ENCODE measurements at places on chromosomes 12 and 14. TPM values are rescaled to one million over a fixed set of nuclear protein-coding genes. Genes with fewer than 3 reads are reported as not detected.

- H3K4me1 ChIP-seq, result no peaks in the 10 kb centered on the region
- H3K36me3 ChIP-seq, result peaks cover 3% of the 10 kb centered on the region
- DNase-seq, result no peak
These were observed 5.6 kb downstream of the TBX5 start for GRCh38 chr12:114400361-114400811.

GRCh38 chr14:36973806-36974442, 198.5 kb downstream of the SLC25A21 start:
- peaks cover 54% of the 10 kb centered on the region for H3K4me1 ChIP-seq
- H3K36me3 ChIP-seq, result no peaks in the 10 kb centered on the region
- H3K27ac ChIP-seq, result peak overlapping the region; percentile 77
- no peak overlapping the region for H3K4me3 ChIP-seq
- no peaks in the 10 kb centered on the region for H3K27me3 ChIP-seq
- DNase-seq, result no peak

The KCNJ8 gene
- total RNA-seq, result not detected

The BMP4 gene
- 24.8 TPM for total RNA-seq

GRCh38 chr14:103070971-103071542, 13.0 kb upstream of the LBHD2 start:
- H3K27me3 ChIP-seq, result no peaks in the 10 kb centered on the region
- peaks cover 33% of the 10 kb centered on the region for H3K4me1 ChIP-seq
- peaks cover 82% of the 10 kb centered on the region for H3K36me3 ChIP-seq

DNA sequence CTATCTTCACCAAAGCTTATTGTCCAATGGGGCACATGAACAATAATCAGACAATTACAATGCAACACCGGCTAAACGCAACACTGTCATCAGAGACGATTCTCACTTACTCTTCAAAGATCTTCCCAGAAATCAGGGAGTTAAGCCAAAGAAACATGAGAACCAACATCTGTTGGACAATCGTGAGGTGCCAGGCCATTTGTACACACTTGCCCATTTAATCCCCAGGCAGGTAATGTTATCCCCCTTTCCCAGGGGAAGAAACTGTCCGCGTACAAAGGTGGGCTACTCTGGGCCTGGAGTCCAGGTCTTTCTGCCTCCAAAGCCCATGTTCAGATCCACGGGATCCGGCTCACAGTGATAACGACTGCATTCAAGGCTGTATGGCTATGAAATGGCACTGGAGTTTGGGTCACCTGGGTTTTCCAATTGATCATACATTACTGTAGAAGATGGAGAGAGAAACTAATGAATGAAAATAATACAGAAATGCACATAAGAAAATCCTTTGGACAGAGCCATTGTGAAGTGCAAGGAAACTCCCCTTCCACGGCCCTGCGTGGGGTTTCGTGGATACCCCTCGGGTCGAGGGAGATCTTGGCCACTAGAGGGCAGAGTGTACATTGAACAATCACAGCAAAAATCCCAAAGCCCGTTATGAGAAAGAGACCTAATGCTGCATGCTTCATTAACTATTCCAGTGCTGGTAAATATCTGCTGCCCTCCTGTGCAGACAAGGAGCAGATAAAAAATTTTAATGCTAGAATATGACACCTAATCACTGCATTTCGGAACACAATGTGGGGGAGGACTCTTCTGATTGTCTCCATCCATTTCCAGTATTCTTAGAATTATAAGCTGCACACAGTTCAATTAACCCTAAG, 111.4 kb downstream of the EGLN3 start:
- DNase-seq, result peak; percentile 46
- H3K4me3 ChIP-seq, result no peak overlapping the region
- H3K36me3 ChIP-seq, result no peaks in the 10 kb centered on the region
- H3K27me3 ChIP-seq, result no peaks in the 10 kb centered on the region

The METTL17 gene
- total RNA-seq, result 73.2 TPM

DNA sequence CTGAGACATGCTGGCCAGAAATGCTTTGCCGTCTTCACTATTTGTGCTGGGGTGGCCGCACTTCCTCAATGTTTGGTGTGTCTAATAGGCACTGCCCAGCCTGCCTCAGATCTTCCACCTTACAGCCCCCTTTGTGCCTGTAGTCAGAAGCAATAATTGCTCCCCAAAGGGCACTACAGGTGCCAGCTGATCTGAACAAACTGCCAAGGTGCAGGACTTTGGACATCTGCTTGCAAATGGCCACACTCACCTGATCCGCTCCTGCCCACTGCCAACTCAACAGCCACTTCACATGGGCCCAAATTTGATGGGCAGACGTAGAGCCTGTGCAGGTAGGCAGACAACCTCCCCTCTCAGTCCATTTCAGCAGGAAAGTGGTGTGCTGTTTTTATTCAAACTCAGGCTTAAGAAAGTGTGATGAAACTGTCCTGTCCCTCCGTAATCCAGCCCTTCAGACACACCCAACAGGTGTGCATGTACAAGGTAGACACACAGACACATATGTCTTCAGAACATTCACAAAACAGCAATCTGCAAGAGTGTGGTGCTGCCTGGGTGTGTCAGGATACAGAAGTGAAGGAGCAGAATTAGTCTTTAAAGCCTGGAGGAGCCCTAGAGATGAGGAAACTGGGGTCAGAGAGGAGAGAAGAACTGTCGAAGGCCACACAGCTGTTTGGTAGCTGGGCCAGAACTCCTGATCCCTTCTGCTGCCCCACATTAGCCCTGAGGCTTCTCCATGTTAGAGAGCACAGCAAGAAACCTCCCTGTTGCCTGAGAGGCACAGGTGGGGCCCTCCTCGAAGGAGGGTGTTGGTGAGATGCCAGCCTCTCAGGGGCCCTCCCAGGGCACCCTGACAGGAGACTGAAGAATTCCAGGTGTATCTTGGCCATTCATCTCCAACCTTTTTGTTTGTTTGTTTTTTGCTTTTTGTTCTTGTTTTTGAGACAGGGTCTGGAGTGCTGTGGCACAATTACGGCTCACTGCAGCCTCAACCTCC, 4.4 kb upstream of the KRT75 start:
- peaks cover 31% of the 10 kb centered on the region for H3K4me1 ChIP-seq
- H3K27me3 ChIP-seq, result peaks cover 14% of the 10 kb centered on the region
- no peak overlapping the region for H3K4me3 ChIP-seq
- no peaks in the 10 kb centered on the region for H3K36me3 ChIP-seq

- H3K4me3 ChIP-seq, result no peak overlapping the region
- peaks cover 24% of the 10 kb centered on the region for H3K27me3 ChIP-seq
- H3K4me1 ChIP-seq, result no peaks in the 10 kb centered on the region
- no peaks in the 10 kb centered on the region for H3K36me3 ChIP-seq
- DNase-seq, result no peak
These were observed 496.2 kb downstream of the EGLN3 start for GRCh38 chr14:33454707-33455106.

The ASCL1 gene
- total RNA-seq, result 0.15 TPM

DNA sequence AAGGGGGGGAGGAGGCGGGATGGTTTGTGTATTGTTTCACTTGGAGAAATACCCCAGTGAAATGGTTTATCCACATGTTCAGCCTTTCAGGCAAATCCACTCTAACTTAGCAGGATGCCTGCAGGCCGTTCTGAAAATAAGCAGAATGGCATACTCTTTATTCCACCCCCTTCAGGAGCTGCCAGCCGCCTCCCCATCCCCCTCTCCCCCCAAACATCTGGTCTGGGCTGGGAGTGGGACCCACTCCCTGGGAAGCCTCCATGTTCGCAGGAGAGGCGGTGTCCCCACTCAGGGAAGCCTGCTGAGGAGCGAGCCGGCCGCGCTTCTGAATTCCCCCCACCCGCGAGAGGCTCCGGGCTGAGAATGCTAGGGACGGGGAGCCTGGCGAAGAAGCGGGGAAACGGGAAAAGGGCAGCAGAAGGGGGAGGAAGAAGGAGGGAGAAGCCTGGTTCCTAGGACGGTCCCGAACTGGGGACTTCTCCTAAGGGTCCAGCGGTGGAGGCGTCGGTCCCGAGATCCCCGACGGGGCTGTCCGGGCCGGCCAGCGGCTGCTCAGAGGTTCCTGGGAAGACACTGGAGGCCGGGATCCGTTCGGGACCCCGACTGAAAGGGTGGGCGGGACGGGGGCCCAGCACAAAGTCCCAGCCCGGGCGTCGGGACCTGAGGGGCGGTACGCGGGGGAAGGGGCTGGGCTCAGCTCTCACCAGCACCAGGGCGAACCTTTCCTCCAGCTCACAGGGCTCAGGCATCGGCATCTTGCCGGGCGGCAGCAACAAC, 666 bp downstream of the FMNL3 start:
- DNase-seq, result no peak
- no peak overlapping the region for H3K27ac ChIP-seq
- H3K4me1 ChIP-seq, result peaks cover 8% of the 10 kb centered on the region
- peaks cover 13% of the 10 kb centered on the region for H3K36me3 ChIP-seq
- H3K4me3 ChIP-seq, result peak overlapping the region; percentile 38

DNA sequence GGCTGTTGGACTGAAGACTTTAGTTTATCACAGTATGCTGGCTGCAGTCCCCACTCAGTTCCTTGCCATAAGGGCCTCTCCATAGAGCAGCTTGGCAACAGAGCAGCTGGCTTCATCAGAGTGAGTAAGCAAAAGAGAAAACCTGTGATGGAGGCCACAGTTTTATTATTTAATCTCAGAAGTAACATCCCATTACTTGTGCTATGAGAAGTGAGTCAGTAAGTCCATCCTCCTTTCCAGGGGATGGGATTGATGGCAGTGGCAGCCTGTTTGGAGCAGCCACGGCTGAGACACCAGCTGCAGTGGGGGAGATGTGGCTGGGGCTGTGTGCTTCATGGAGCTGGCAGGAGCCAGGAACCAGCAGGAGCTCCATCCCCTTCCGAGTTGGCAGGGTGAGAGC, 138.5 kb upstream of the SRRM4 start:
- no peaks in the 10 kb centered on the region for H3K4me1 ChIP-seq
- H3K4me3 ChIP-seq, result no peak overlapping the region
- H3K27ac ChIP-seq, result no peak overlapping the region

GRCh38 chr12:28425526-28425925, 235.3 kb downstream of the CCDC91 start:
- peak overlapping the region; percentile 89 for H3K27ac ChIP-seq
- peaks cover 34% of the 10 kb centered on the region for H3K4me1 ChIP-seq
- peak overlapping the region; percentile 61 for H3K4me3 ChIP-seq

The ADGRD1 gene
- total RNA-seq, result not detected

GRCh38 chr14:105867961-105868599, 341.7 kb downstream of the TMEM121 start:
- no peaks in the 10 kb centered on the region for H3K4me1 ChIP-seq
- no peaks in the 10 kb centered on the region for H3K36me3 ChIP-seq
- no peak overlapping the region for H3K4me3 ChIP-seq
- no peak for DNase-seq
- no peak overlapping the region for H3K27ac ChIP-seq

GRCh38 chr14:39868251-39868650, 436.0 kb upstream of the FBXO33 start:
- no peaks in the 10 kb centered on the region for H3K27me3 ChIP-seq
- H3K4me3 ChIP-seq, result no peak overlapping the region
- H3K4me1 ChIP-seq, result no peaks in the 10 kb centered on the region
- no peak overlapping the region for H3K27ac ChIP-seq
- no peak for DNase-seq
- no peaks in the 10 kb centered on the region for H3K36me3 ChIP-seq

DNA sequence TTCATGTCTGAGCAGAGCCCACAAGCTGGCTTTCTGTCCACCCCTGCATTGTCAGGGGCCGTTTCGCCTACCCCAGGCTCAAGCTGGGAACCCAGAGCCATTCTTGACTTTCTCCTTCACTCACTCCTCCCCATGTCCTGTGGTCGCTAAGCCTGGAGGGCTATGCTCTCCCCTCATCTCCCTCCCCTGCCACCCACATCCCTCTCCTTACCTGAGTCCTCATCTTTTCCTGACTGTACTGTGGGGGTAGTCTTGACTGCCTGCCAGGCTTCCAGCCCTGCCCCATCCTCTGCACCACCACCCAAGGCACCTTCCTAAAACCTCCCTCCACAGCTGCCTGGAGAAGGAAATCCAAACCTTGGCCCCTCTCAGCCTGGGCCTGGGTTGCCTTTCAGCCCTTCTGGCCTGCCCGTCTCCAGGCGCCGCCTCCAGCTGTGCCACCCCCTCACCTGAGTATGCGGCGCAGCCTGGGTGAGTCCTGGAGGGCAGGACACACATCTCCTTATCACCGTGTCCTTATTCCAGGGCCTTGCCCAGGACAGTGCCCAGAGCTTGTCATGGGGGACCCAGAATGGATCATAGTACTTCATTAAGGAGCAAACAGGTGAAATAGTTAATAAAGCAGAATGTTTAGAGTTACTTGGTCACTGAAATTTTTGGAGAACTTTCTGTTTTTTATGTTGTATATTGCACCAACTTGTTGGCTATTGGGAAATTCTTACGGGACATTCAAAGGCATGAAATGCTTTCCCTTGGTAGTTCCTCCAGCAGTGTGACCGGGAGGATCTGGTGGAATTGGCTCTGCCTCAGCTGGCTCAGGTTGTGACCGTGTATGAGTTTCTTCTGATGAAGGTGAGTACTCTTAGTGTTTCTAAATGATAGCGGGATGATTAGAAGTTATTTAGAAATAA, 14.5 kb downstream of the ZNF839 start:
- H3K4me3 ChIP-seq, result no peak overlapping the region
- H3K27me3 ChIP-seq, result no peaks in the 10 kb centered on the region
- H3K27ac ChIP-seq, result no peak overlapping the region
- no peaks in the 10 kb centered on the region for H3K4me1 ChIP-seq

GRCh38 chr14:70782361-70782760, 27.0 kb downstream of the MAP3K9 start:
- DNase-seq, result no peak
- H3K4me3 ChIP-seq, result no peak overlapping the region

GRCh38 chr12:53207042-53207441, at the start of gene ITGB7:
Gene ITGB7 (minus strand): TSS chr12:53207251. CDS start chr12:53200443, 6,808 bp downstream.
- H3K4me1 ChIP-seq, result peaks cover 10% of the 10 kb centered on the region
- DNase-seq, result no peak
- H3K36me3 ChIP-seq, result peaks cover 19% of the 10 kb centered on the region
- H3K27me3 ChIP-seq, result no peaks in the 10 kb centered on the region
- no peak within 1 kb of the TSS for H3K4me3 ChIP-seq

DNA sequence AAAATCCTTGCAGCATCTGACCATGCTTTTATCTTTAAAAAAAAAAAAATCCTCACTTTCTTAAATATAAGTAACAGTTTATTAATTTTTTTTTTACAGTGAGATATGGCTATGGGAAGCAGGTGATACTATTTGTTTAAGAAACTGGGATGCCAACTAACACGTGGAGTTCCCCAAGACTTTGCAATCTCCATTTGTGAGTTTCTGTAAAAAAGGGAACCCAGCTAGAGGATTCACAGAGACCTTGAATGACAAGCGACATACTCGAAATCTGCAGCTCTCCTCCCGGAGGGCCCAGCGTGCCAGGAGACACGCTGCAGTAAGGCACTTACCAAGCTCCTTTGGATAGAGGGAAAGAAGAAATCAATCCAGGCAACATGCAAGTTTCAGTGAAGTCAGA, 30.1 kb downstream of the SLC15A4 start:
- H3K4me1 ChIP-seq, result no peaks in the 10 kb centered on the region
- no peak for DNase-seq
- peaks cover 41% of the 10 kb centered on the region for H3K36me3 ChIP-seq

The CCDC85C gene
- 44.6 TPM for total RNA-seq

DNA sequence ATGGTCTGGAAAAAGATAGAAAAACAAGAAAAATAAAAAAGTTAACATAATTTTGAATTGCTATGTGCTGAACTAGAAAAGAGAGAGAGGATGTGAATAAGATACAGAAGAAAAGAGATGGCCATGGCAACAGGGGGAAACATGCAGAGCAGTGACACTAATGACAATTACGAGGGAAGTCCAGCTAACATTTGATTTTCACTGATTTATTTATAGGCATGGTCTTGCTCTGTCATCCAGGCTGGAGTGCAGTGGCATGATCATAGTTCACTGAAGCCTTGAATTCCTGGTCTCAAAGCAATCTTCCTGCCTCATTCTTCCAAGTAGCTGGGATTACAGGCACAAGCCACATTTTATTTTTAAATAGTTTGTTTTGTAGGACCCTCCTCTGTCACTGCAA, 1.8 kb downstream of the OR6C74 start:
- H3K4me3 ChIP-seq, result no peak overlapping the region
- H3K4me1 ChIP-seq, result no peaks in the 10 kb centered on the region
- H3K27me3 ChIP-seq, result peaks cover 34% of the 10 kb centered on the region
- no peak for DNase-seq
- no peaks in the 10 kb centered on the region for H3K36me3 ChIP-seq

The MGST1 gene
- total RNA-seq, result 354 TPM

The AJUBA gene
- 20.2 TPM for total RNA-seq

The TROAP gene
- total RNA-seq, result 38.5 TPM

Data from Calu3 (cell line).